ENCODE measurements at places on chromosomes 3 and 15.

DNA sequence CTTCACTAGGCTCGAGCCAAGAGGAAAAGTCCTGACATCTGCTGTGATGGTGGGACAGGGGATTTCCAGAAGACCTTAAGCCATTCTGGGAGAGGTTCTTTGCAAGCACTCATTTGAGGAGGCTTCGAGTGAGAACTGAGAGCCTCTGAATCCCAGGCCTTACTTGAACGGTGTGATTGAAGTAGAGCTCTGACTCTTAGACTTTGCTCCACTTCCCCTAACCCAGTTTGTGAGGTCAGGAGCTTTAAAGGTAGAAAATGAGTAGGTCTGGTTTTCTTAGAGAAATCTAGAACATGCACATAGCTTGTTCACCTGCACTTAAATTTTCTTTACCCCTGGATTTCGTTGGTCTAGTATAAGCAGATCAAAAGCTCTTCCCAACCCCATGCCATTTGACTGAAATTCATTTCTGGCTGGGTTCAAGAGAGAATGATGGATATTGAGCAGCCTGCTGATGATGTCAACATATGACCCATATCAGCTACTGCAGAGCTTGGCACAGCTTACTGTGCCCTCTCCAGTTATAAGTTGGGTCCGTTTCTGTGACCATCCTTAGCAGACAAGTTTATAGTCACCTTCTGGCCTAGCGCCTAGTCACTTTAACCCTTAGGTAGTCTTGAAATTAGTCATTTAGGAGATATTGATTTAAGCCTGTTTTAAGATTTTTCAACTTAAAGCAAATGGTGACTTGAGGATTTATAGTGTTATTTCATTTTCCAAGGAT, 229.2 kb upstream of the CHRM5 start:
- DNase-seq = no peak

GRCh38 chr3:141150081-141150830, 81.4 kb upstream of the PXYLP1 start:
- no peak for DNase-seq

DNA sequence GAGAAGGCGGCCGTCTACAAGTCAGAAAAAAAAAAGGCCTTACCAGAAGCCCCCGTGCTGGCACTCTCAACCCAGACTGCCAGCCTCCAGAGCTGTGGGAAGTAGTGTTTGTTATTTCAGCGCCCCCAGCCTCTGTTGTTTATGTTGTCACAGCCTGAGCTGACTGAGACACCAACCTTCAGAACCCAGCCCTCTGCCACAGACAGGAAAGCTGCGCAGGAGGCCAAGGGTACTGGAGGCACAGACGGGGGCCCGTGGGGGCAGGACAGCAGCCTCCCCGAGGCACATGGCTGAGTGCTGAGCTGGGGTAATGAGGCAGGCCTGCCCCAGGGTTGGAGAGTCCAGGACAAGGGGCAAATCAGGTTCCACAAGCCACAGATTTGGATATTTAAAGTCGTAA, 33.7 kb downstream of the HCN4 start:
- no peak for DNase-seq

DNA sequence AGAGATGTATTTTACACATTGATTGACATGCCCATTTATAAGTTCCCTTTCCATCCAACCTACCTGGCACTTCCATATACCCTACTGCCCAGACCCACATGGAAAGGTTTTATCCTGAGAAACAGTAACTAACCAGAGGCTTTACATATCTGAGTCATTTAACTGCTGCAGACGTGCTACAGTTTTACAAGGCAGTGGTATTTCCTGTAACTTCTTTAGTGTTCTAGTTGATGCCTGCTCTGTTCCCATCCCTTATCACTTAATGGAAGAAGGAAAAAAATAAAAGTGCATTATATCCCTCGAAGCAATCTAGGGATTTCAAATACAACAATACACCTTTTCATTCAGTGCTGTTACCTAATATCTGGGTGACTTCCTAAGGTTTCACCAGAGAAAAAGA, 107.1 kb downstream of the TMCO5A start:
- no peak for DNase-seq

DNA sequence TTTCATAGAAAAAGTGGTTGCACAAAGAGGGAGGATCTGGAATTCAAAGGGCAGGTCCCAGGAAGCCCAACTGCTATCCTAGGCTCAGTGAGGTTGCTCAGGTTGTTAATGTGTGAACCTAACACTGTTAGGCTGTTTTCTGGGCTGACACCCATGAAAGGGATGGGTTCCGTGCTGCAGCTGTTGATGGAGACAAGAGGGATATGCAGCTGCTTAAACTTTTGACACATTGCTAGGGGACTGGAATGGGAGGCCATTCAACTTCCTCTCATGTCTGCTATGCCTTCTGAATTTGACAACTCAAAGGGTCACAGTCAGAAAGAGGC, 198.0 kb upstream of the NR2E3 start:
- no peak for DNase-seq

DNA sequence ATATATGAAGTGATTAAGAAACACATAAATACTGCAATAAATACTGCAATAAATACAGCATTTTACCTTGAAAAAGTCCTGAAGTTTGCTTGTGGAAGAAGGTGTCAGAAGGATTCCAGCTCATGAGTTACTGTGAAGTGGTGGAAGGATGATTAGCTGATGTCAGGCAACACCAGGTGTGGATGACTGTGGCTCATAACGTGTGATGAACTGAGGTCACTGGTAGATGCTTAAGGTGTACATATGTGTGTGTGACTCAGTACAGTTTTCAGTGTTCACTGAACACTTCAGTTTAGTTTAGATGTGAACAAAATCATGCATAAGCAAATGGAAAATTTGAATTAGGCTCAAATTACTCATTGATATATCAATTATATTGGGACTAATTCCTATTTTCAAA, 1045.0 kb downstream of the NTRK3 start:
- no peak for DNase-seq

DNA sequence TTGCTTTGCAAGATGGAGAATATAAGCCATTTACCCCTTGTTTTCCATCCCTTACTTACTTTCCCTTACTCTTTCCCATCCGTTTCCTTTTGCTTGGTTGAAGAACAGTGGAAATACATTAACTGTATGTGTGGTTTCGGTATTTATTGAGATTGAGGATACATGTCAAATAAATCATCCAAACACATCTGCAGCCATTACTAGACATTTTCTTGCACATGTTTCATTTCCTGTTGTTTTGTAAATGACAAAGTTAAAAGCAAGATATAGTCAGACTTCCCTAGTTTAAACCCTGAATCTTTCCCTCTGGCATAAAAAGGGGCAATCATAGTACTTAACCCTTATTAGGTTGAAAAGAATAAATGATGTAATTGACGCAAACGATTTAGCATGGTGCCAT, 82.1 kb upstream of the BCHE start:
- DNase-seq = no peak

- no peak for DNase-seq
Observed at GRCh38 chr15:33678602-33679001, 289.7 kb upstream of the CHRM5 start.

DNA sequence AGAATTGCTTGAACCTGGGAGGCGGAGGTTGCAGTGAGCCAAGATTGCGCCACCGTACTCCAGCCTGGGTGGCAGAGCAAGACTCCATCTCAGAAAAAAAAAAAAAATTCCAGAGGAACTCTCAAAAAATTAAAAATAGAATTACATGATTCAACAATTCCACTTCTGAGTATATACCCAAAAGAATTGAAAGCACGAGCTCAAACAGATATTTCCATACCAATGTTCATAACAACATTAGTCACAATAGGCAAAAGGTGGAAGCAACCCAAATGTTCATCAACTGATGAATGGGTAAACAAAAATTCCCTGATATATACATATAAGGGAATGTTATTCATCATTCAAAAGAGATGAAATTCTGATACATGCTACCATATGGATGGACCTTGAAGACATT, 16.9 kb upstream of the MORF4L1 start:
- no peak for DNase-seq

DNA sequence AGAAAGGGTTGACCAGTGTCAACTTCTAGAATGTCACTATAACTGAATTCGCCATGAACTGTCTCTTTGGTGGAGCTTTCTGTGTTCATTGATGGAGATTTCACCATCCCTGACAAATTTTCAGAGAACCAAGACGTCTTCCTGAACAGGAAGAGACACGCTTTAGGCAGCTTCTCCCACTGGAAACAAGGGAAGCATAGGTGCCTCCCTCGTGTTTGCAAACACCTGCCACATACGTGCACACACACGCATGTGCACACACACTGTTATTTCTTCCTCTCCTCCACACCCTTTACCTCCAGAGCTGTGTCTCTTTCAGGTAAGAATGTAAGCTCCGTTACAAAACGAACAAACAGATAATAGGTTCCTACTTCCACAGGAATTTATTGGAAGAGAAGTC, 15.6 kb downstream of the ARRDC4 start:
- no peak for DNase-seq

DNA sequence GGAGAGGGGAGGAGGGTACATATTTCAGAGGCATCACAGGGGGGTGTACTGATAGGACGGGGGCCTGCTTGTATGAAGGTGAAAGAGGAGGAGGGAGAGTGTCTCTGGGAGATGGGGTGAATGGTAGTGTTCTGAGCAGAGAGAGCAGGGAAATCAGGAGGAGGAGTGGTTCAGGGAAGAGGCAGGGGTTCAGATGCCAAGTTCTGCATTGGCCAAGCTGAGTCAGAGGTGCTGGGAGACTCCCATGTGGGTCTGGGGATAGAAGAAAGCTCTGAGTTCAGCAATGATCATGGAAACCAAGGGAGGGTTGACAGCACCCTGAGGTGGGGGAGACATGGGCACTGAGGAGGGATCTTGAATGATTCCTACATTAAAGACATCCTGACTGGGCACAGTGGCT, 3.0 kb downstream of the CYP8B1 start:
- DNase-seq = no peak

GRCh38 chr3:23806534-23807423, 1.0 kb downstream of the UBE2E1 start:
- DNase-seq = no peak

DNA sequence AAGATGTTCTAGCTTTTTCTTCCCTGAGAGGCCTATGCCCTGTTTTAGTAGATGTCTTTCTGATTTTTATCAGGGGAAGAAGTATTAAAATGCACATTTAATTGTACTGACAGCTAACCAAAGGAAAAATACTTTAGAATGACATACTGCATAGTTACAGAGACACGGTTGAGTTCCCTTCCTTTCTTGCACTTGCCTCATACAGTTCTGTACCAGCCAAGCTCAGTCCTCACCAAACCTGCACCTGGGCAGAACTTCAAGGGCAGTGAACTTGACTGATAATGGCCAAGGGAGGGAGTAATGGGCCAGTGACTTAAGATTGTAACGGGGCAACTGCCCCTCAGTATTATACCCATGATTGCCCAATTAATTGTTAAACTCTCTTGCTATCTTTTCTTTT, 34.1 kb upstream of the RASGRP1 start:
- DNase-seq = no peak

GRCh38 chr3:62670351-62670750, 204.9 kb downstream of the CADPS start:
- DNase-seq = no peak

GRCh38 chr3:151434151-151434890, 26.5 kb downstream of the IGSF10 start:
- DNase-seq = no peak

DNA sequence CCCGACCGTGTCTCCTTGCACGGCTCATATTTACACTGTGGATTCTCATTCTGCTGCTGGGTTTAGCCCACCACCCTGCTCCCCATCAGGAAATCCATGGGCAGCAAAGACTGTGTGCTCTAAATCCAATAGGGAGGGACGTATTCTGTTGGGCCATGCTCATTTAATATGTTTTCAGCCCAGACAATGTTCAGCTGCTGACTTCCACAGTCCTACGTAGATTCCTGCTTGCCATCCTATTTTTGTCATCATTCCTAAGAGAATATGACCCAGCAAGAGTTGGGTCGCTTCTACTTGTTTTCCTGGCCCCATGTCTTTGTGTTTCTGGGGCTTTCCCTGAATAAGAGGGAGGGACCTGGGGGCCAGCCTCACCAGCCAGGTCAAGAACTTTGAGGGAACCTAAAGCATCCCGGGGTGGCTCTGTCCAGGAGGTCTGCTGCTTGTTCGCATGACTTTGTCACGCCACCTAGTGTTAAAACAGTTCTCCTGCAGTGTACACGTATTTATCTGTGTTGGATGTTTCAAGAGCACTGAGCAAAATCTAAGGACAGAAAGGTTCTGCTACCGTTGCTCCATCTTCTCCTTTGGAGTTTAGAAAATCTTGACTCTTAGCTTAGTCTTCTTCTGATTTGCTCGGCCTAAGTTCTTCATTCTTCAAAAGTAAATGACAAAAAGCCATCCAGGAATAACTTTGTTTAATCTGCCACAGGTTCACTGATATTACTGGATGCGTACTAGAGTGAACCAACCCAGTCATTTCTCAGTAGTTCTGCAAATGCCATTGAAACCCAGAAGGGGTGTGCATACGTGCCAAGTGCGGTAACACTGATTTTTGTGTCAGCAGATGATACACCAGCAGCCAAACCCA, 79.8 kb upstream of the NR2E3 start:
- no peak for DNase-seq

All from GM12878 (cell line).